ENCODE measurements at places on chromosomes 16 and 17. TPM values are rescaled to one million over a fixed set of nuclear protein-coding genes. Genes with fewer than 3 reads are reported as not detected.

- no peak for DNase-seq
Measured at GRCh38 chr16:53545433-53545832, 42.4 kb upstream of the AKTIP start.

GSG1L gene
- total RNA-seq: 2.0 TPM

TPSD1 gene
- total RNA-seq: not detected

DNA sequence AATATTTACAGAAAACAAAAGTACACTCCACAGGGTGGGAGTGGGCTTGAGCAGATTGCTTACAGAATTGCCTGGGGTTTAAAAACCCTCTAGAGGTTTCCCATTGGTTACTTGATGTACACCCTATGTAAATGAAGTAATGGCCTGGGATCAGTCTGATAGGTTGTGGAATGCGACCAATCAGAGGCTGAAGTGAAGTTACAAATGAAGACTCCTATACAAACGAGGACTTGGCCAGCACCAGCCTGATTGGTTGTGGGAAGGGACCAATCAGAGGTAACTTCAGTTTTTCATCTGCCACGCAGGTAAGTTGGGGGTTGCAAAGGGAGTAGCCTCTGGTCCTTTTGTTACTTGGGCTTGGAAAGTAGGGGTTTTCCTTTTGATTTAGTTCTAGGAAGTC lies 8.8 kb downstream of the EEF2K start:
- no peak for DNase-seq

DNA sequence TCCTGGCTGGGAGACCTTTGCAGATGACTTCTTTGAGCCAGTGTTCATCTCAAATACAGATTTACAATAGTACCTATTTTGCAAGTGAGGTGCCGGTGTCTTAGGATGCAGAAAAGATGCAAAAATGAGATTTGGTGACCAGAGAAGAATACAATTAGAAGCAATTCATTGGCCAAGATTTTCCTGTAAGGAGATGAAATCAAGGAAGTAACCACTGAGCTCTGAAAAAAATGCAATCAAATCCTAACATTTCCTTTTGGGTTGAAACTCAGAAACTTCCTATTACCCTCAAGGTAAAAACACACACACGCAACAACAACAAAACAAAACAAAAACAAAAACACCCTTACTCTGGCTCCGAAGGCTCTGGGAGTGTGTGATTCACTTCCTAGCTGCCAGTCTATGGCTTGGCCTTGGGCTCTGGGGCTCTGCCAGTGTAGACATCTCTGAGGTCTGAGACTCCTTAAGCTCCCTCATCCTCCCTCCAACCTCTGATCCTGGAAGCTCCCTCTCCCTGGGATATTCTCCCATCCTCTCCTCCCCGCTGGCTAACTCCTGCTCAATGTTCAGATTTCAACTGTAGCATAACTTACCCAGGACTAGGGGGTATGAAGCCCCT lies 16.8 kb upstream of the MT4 start:
- DNase-seq: no peak

- DNase-seq: no peak
Measured at GRCh38 chr17:80031691-80032430, 3.8 kb downstream of the TBC1D16 start.

DNA sequence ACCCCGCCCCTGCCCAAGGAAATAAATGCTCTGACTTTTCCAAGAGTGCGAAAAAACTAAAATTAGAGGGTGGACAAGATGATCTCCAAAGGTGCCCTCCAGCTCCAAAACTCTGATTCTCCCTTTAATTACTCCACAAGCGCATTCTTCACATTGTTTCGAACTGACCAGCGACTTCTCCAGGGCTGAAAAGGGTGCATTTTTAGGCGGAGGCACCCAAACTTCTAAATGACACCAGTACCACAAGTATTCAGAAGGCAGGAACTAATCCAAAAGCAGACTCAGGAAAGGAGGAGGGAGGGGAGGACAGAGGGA lies 750 bp downstream of the ZFHX3 start:
- no peak for DNase-seq

ERN2 gene
- total RNA-seq: not detected

- no peak for DNase-seq
Measured at GRCh38 chr16:64541621-64542020, 580.2 kb downstream of the CDH11 start.
